Parietal lobe (tissue), 2 donors: ENCODE measurements at places on chromosomes 2 and 18. TPM values are rescaled to one million over a fixed set of nuclear protein-coding genes. Genes with fewer than 3 reads are reported as not detected.

ACYP2 gene
- total RNA-seq, result 34.7 TPM

ALPP gene
- total RNA-seq, result not detected

COL3A1 gene
- 19.1 TPM for total RNA-seq

CFAP210 gene
- total RNA-seq, result 2.2 TPM

GPAT2 gene
- 3.1 TPM for total RNA-seq

PJVK gene
- 11.0 TPM for total RNA-seq

PIGN gene
- total RNA-seq, result 67.9 TPM

HRH4 gene
- total RNA-seq, result not detected

LRRTM1 gene
- 13.8 TPM for total RNA-seq

TUBA4B gene
- total RNA-seq, result not detected

PFN4 gene
- total RNA-seq, result 1.6 TPM

SMAD7 gene
- total RNA-seq, result 15.7 TPM

PARD6G gene
- total RNA-seq, result 11.6 TPM

ACKR3 gene
- 12.5 TPM for total RNA-seq

DLX1 gene
- total RNA-seq, result 31.6 TPM

ADRA2B gene
- total RNA-seq, result not detected

CRYGD gene
- total RNA-seq, result not detected

EDAR gene
- total RNA-seq, result not detected

HMSD gene
- 3.4 TPM for total RNA-seq

POTEI gene
- 0.31 TPM for total RNA-seq

DIPK1C gene
- 7.8 TPM for total RNA-seq

CRYGC gene
- not detected for total RNA-seq

SELENOI gene
- 69.2 TPM for total RNA-seq

ATG4B gene
- total RNA-seq, result 72.6 TPM

CD302 gene
- total RNA-seq, result 1.9 TPM

FAM237A gene
- total RNA-seq, result not detected

RTKN gene
- 5.0 TPM for total RNA-seq

STK11IP gene
- total RNA-seq, result 24.4 TPM

GMCL1 gene
- total RNA-seq, result 25.4 TPM

MALT1 gene
- total RNA-seq, result 50.1 TPM

TUBB8B gene
- not detected for total RNA-seq

ADAM23 gene
- 37.2 TPM for total RNA-seq

FAM228A gene
- 9.4 TPM for total RNA-seq

SLC11A1 gene
- 3.8 TPM for total RNA-seq

IL18R1 gene
- 0.63 TPM for total RNA-seq

BCL11A gene
- total RNA-seq, result 313 TPM

ECEL1 gene
- total RNA-seq, result 0.63 TPM

CYTIP gene
- total RNA-seq, result 2.5 TPM

ANKRD23 gene
- 10.6 TPM for total RNA-seq

SLC1A4 gene
- 49.1 TPM for total RNA-seq

NGEF gene
- total RNA-seq, result 33.5 TPM

SNORC gene
- total RNA-seq, result 2.8 TPM

TYMS gene
- total RNA-seq, result 7.5 TPM

ALLC gene
- total RNA-seq, result not detected

PROC gene
- total RNA-seq, result not detected

KLHL14 gene
- 33.8 TPM for total RNA-seq

CHRND gene
- total RNA-seq, result not detected

FLACC1 gene
- total RNA-seq, result 2.5 TPM

ST6GAL2 gene
- 140 TPM for total RNA-seq

MTIF2 gene
- 21.0 TPM for total RNA-seq

RTP5 gene
- 3.1 TPM for total RNA-seq

CD8B gene
- not detected for total RNA-seq

BOLL gene
- not detected for total RNA-seq

KYNU gene
- total RNA-seq, result under 0.01 TPM

SULT1C2 gene
- total RNA-seq, result 0.31 TPM

TDRD15 gene
- not detected for total RNA-seq

EML6 gene
- total RNA-seq, result 23.8 TPM
